Activated T-cell treated with anti-CD3 and anti-CD28 coated beads for 24 hours (primary cell): ENCODE measurements at places on chromosomes 2 and 18.
A peak's percentile ranks its signal among the peaks of the same experiment; 100 is the strongest.

DNA sequence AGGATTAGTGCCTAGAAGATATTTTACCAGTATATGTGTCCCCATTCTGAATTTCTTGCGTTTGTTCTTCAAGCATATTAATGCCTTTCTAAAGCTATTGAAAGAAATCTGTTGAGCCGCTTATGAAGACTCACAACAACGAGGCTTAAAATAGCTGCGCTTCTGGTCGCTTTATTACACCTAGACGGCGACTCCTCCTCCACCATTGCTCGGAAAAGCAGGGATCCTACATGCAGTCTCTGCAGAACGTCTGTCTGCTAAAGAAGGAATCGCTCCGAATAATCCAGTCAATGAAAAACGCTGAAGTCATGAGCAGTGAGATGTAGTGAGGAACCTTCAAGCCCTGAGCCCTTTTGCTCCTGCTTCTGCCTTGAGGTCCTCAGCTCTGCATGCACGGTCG, 94.8 kb upstream of the ZNF516 start:
- DNase-seq = no peak

GRCh38 chr2:70561893-70562292, 8.3 kb upstream of the TGFA start:
- no peak for DNase-seq

GRCh38 chr18:2572892-2573291, 1.5 kb downstream of the NDC80 start:
- DNase-seq = no peak

DNA sequence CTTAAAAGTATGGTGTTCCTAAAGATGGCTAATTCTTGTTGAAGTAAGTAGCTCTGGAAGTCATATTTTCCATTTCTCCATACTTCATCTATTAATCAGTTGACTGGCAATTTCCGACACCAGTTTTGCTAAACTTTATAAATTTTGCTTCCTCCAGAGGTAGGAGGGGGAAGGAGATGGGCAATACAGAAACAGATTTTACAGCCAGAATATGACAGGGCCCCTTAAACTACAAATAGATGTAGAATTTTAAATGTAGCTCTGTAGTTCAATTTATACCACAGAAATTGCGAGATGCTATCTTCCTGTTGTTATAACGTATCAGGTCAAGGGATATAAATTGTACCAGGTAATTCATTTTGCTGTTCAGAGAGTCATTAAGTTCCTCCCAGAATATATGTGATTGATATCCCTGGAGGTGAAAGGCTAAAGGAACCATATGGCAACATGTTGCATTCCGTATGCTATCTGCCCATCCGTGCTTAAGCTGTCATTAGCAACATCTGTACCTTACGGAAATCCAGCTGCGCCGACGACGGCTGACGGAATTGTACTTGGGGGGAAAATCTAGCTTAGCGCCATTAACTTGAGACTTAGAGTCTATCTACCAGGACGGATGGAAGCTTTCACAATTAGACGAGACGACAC, 8.4 kb upstream of the NR4A2 start:
- DNase-seq = no peak

GRCh38 chr2:28648671-28649395, 102.8 kb upstream of the PPP1CB start:
- DNase-seq = no peak

DNA sequence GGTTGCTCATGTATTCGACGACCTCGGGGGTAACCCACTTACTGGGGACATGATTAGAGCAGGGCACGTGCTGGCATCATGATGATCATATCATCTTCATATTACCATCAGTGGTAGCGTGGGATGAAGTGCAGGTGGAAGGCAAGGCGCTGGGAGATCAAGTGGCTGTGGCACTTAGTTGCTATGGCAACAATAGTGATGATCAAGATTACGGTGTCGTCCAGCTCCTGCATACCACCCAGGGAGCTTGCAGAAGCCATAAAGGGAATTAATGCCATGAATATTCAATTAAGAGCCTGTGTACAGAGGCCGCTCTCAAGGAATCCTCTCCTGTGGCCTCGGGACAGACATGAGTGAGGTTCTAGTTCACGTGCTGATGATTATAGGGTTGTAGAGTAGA, 237.2 kb upstream of the COPS8 start:
- DNase-seq = no peak

GRCh38 chr2:169933124-169933711, 106.0 kb downstream of the UBR3 start:
- DNase-seq = no peak

- DNase-seq = peak; percentile 62
Measured at GRCh38 chr2:191115391-191115790, 35.4 kb downstream of the STAT4 start.

DNA sequence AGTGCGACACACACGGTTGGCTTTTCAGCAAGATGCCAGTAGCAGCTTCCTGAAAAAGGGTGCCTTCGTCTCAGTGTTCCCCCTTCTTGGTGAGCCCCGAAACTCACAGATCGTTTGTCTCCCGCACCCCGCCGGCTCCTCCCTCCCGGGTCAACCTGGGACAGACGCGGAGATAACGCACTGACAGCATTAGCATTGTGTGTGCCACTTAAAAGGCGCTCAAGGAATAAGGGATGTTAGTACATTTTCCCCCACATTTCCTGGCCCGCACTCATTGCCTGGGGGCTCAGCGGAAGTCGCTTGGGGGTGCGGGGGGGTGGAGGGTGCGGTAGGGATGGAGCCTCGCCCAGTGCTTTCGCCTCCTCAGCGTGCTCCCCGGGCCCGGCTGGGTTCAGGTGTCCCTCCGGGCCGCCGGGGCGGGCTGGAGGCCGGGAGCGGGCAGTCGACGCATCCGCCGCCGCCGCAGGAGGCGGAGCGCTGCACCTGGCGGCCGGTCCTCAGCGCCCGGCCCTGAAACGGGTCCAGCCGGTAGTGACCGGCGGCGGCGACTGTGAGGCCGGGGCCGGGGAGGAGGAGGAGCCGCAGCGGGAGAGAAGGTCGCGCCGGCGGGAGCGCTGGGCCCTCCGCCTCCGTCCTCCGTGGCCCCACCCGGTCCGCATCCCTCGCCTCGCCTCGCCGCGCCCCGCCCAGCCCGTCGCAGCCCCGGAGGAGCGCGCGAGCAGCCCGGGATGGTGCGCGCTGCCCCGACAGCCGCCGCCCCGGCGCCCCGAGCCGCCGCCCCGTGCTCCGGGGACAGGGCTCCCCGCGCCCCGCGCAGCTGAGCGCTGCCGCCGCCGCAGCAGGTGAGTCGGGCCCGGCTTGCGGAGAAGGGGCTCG, at the start of gene MFSD6:
MFSD6 (plus strand) TSS at position 694 of the 876 bp plus-strand sequence. CDS start 27,675 bp downstream, outside the sequence.
- DNase-seq = peak; percentile 41

- DNase-seq = no peak
Measured at GRCh38 chr2:233051241-233052149, 8.6 kb upstream of the INPP5D start.

DNA sequence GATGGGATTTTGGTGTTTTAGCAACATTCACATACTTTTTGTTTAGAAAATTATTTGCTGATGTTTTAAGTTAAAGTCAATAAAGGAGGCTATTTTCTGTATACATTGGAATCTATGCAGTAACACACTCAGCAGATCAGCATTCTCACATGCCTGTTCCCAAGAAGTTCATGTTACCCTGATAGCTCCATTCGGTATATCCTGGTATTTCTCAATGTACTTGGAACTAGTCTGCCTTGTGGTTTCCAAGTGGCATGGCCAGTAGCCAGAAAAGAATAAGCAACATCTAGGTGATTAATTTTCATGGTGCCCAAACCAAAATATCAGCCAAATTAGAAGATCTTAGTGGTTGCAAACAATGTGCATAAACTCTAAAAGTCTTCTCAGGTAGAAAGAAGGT, 5.2 kb upstream of the NCAPH start:
- DNase-seq = no peak

DNA sequence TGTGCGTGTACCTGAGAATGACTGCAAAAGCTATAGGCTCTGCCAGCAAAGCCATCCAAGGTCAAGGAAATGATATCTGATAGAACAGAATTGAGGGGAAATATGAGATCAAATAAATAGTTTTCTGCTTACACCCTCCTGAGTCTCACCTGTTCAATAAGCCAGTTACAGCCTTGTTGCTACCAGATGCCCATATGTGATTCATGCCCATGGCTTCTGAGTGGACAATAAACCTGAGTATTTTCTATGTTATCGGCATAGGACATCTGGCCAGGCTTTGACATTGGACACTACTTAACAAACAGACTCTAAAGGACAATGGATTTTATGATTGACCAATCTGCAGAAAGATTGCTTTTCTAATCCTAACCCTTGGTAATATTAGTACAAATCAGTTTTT, 297.9 kb downstream of the LRATD1 start:
- no peak for DNase-seq

- DNase-seq = no peak
Measured at GRCh38 chr2:71907503-71907902, 240.2 kb downstream of the CYP26B1 start.
